Stimulated activated CD8-positive, alpha-beta memory T cell treated with anti-CD3 and anti-CD28 coated beads, Interleukin-4, amount 100 ng/mL, for 1 hour (primary cell): ENCODE measurements at places on chromosomes 6 and 20.
A peak's percentile ranks its signal among the peaks of the same experiment; 100 is the strongest.

- no peak for DNase-seq
Observed at GRCh38 chr6:85463621-85464259, 13.9 kb downstream of the NT5E start.

DNA sequence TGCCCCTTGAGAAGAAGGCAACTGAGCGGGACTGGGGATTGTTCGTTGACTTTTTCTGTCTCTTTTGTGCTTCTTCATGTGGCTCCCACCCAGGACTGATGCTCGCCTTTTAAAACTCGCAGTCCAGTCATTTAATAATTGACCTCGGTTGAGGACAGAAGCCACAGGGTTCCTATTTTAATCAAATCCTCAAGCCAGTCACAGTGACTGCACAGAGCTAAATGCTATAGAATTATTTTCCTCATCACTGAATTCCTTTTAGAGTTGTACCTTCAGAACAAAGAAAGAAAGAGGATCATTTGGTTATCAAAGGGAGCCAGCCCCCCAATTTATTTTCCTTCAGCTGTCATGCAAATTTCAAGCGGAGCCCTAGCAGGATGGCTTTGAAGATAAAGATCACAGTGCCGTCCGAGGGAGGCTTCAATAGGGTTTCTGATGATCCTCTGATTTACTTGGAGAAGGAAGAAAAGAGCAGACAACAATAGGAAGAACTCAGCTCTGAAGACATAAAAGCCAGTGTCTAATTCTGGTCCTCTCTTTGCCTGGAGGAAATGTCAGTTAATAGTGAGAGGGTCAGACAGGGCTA is 186.6 kb downstream of the DOK5 start:
- no peak for DNase-seq

- no peak for DNase-seq
Observed at GRCh38 chr6:83459663-83460062, 28.8 kb upstream of the ME1 start.

DNA sequence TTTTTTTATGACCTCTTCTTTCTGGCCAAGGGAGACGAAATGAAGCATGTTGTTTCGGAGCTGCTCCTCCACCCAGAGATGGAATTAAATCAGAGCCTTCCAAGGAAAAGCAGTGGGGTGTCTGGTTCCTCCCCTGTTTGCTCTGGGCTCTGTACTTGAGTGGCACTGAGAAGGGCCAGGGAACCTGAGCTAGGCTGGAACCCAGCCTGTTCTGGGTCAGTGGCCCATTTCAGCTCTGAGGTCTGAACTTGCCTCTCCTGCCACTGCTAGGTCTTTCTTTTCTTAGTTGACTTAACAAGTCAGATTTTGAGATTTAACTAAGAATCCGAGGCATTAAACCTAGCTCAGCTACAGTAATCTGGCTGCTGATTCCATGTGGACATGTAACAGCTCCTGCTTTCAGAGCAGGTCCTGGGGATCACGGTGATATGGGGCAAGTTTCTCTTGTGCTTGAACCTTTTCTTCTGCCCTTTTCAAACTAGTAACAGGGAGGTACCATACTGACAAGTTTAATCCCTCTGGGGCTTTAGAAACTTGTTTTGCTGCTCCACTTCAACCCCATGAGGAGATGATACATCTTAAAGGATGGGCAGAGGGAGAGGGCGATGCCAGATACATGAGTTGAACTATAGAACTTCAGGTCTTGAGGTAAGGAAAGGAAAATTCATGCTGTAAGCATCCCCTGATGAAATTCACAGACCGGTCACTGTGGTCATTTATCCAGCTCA is 101.1 kb downstream of the SLC24A3 start:
- no peak for DNase-seq

DNA sequence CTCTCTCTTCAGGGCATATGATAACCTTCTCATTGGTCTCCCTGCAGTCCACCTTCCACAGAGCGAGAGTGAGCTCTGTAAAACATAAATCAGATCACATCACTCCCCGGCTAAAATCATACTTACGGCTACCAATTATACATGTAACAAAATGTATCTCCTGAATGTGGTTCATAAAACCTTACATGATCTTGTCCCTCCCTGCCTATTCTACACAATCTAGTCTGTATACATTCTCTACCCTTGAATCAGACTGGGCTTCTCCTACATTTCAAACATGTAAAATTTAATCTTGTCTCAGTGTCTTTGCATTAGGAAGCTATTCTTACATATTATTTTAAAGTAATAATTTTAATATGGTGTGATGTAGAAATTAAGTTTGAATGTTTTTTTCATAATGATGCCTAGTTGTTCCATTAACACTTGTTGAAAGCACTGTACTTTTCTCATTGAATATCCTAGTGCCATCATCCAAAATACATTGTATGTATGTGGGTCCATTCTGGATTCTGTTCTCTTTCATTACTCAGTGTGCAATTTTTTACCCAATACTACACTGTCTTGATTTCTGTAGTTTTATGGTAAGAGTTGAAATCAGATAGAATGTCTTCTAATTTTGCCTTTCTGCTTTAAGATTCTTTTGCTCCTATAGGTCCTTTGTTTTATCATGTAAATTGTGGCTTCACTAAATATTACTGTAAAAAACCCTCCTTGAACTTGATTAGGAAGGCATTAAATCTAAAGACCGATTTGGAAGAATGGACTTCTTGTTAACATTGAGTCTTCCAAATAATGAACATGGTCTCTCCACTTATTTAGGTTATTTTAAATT is 403.3 kb upstream of the EPHA7 start:
- DNase-seq: no peak

- peak; percentile 70 for DNase-seq
Observed at GRCh38 chr20:51404297-51405060, 138.0 kb downstream of the NFATC2 start.

GRCh38 chr6:126531840-126532239 is 191.9 kb downstream of the CENPW start:
- DNase-seq: no peak

GRCh38 chr6:62479697-62480220 is 193.7 kb upstream of the KHDRBS2 start:
- no peak for DNase-seq

DNA sequence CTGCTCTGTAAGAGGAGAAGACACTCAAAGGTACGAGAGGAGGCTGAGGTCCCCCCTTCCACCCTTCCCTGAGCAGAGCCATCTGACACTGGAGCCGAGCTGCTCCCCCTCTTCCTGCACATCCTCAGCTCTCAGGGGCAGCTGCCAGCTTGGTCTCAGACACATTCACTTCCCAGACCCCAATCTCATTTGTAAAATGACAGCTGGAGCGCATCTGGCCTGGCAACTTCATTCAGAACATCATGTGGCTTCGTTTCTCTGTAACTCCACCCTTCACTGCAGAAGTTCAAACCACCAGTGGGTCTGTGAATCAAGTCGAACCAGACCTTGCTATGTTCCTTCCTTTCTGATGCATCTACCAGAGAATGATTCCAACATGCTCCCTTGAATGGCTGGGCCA is 145.6 kb upstream of the CDH4 start:
- DNase-seq: no peak

DNA sequence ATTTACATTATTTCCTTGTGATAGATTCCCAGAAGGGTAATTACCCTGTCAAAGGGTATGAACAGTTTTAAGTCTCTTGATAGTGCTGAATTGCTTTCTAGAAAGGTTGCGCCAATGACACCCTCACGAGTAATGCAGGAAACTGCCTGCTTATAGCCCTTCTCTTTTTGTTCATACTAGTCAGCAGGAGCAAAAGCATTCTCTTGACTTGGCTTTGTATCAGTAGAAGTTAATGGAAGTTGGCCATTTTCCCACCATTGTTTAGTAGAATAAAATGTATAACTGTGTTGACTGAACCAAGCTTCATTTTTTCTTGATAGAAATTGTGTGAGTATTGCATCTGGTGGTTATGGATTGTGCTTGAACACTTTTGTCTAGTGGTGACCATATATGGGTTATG is 100.1 kb downstream of the FARS2 start:
- no peak for DNase-seq

DNA sequence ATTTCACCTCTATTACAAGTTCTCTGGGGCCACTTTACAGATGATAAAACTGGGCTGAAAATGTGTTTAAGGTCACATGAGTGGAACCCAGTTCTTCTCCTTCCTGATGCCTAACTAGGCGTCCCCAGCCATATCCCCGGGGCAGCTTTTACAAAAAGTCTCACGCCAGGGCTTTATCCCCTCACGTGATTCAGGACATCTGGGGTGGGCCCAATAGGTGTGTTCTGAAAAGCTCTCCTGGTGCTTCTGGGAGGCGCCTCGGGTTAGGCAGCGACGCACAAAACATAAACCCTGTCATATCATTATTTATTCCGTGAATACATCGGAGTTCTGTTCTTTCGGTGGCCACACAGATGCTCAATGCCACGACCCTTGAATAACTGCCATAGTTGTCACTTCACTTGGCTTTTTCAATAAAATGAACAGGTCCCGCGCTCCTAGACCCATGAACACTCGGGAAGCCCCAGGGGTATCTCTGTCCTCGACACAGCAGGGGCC is 32.1 kb downstream of the SF3B5 start:
- DNase-seq: no peak

- DNase-seq: no peak
Observed at GRCh38 chr20:21272279-21272678, 30.9 kb upstream of the XRN2 start.

GRCh38 chr6:19902201-19902600 is 65.0 kb downstream of the ID4 start:
- no peak for DNase-seq

- DNase-seq: no peak
Observed at GRCh38 chr20:62355516-62355877, 11.6 kb downstream of the LAMA5 start.

DNA sequence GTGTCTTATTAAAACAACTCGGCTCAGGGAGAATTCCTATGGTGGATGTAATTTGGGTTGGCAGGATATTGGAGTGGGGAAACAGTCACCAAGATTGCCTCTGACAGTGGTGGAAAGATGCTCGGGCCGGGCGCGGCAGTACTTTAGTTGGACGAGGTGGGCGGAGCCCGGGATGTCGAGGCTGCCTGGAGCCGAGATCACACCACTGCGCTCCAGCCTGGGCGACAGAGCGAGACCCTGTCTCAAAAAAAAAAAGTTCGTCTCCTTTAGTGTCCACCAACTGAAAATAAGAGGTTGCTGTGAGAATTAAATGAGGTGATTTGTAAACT is 621 bp downstream of the NOL7 start:
- DNase-seq: peak; percentile 20

GRCh38 chr6:111620169-111620568 is 14.5 kb upstream of the TRAF3IP2 start:
- no peak for DNase-seq

GRCh38 chr6:37315157-37315515 is 38.6 kb upstream of the RNF8 start:
- no peak for DNase-seq

GRCh38 chr6:138647006-138647405 is 126.6 kb upstream of the CCDC28A start:
- no peak for DNase-seq

DNA sequence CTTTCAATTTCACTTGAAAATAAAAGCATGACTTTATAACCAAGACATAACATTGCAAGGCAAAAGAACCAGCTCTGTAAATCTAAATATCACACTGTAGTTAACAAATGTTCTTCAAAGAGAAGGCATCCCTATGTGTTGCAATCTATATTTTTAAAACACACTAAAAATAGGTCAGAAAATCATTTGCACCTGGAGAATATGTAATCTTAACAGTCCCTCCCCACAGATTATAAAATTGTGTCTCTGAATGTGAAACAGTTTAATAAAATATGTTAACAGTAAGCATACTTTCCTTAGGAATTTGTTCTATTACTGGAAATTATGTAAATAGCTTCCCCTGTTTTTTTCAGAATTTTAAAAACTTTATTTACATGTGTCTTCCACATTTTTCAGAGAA is 351.9 kb downstream of the COL12A1 start:
- no peak for DNase-seq

DNA sequence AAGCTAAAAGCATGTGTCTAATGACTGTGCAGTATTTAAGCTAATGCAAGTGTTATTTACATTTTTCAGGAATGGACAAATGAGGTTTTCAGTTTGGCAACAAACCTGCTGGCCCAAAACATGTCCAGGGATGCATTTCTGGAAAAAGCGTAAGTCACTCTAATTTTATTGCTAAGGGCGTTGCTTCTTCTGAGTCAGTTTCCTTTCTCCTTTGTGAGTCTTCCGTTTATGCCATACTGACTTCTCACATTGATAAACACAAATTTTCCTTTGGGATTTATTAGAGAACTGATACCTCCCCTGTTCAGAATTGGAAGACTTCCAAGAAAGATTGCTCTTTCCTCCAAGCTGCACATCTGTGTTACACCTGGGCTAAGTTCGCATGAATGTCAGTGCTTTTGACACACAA is 422.9 kb upstream of the PLCB4 start:
- DNase-seq: no peak

- DNase-seq: no peak
Observed at GRCh38 chr20:10504994-10505730, 70.1 kb downstream of the SLX4IP start.

DNA sequence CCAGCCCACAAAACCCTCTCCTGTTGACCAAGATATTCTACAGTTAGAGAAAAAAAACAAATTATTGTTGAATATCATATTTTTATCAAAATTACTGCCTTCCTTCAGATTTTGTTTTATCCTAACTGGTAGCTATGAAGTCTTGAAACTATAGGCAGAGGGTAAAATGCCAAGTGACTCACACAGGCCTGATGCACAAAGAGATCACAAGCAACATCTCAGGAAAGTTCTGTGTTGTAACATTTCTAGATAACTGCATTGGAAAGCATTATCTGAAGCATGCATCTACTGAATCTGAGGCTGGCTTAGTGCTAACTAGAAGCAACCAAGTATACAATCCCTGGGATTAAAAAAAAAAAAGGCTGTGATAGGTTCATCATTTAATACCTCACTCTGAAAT is 134.2 kb downstream of the PKHD1 start:
- no peak for DNase-seq

DNA sequence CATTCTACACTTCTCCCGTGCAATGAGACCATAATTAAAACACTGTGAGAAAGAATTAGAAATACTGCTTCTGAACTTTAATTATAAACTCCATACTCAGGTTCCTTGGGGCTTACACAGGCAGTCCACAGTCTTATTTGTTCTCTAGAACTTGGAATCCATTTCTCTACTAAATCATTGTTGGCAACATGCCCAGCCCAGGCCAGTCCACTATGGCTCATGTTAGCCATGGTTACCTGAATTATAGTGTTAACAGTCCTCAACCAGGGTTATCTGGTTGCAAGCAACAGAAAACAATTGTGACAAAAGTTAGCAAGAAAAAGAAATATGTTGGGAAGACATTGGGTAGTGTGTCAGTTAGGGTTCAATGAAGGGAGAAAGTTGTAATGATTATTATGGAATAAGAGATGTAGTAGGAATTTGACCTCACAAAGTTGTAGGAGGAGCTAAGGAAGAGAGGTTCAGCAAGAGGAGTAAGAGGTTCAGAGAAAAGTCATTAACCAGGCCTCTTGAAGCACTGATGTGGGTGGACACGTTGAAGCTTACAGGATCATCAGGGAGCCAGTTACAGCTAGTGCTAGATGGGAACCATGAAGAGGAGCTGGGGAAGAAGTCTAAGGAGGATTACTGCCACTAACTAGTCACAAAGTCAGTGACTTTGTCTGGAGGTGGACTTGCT is 352.5 kb upstream of the PRND start:
- no peak for DNase-seq

GRCh38 chr20:52056203-52057062 is 135.1 kb downstream of the ZFP64 start:
- DNase-seq: no peak

- DNase-seq: no peak
Observed at GRCh38 chr6:39847221-39847620, 55.0 kb downstream of the DAAM2 start.

- no peak for DNase-seq
Observed at GRCh38 chr6:160513836-160514235, 150.2 kb downstream of the LPA start.
